ENCODE measurements at places on chromosomes 13 and 19. TPM values are rescaled to one million over a fixed set of nuclear protein-coding genes. Genes with fewer than 3 reads are reported as not detected.

The ZNF382 gene
- total RNA-seq: 16.0 TPM

The ZNF331 gene
- total RNA-seq: 9.0 TPM

The TYROBP gene
- 0.26 TPM for total RNA-seq

The KLK5 gene
- not detected for total RNA-seq
